Ascending aorta (tissue), 2 donors: ENCODE measurements at places on chromosomes 13 and 19.

- no peaks in the 10 kb centered on the region for H3K4me1 ChIP-seq
- H3K4me3 ChIP-seq = no peak overlapping the region
- no peak overlapping the region for H3K27ac ChIP-seq
- no peak for DNase-seq
These were observed 19.9 kb downstream of the NDFIP2 start for GRCh38 chr13:79500829-79501228.

- H3K27ac ChIP-seq = no peak overlapping the region
- no peaks in the 10 kb centered on the region for H3K4me1 ChIP-seq
- DNase-seq = no peak
- no peak overlapping the region for H3K4me3 ChIP-seq
- H3K27me3 ChIP-seq = no peaks in the 10 kb centered on the region
These were observed 14.1 kb downstream of the ZNF444 start for GRCh38 chr19:56155124-56155687.

- peaks cover 5% of the 10 kb centered on the region for H3K4me1 ChIP-seq
- peak overlapping the region; percentile 70 for H3K27ac ChIP-seq
- H3K36me3 ChIP-seq = peaks cover 4% of the 10 kb centered on the region
- H3K27me3 ChIP-seq = no peaks in the 10 kb centered on the region
- H3K4me3 ChIP-seq = no peak overlapping the region
These were observed 62.6 kb downstream of the LATS2 start for GRCh38 chr13:20998649-20999415.

- peaks cover 54% of the 10 kb centered on the region for H3K36me3 ChIP-seq
- no peaks in the 10 kb centered on the region for H3K27me3 ChIP-seq
- H3K27ac ChIP-seq = peak overlapping the region; percentile 86
- no peak overlapping the region for H3K4me3 ChIP-seq
- H3K4me1 ChIP-seq = no peaks in the 10 kb centered on the region
These were observed 12.0 kb downstream of the FTL start for GRCh38 chr19:48977061-48977460.

DNA sequence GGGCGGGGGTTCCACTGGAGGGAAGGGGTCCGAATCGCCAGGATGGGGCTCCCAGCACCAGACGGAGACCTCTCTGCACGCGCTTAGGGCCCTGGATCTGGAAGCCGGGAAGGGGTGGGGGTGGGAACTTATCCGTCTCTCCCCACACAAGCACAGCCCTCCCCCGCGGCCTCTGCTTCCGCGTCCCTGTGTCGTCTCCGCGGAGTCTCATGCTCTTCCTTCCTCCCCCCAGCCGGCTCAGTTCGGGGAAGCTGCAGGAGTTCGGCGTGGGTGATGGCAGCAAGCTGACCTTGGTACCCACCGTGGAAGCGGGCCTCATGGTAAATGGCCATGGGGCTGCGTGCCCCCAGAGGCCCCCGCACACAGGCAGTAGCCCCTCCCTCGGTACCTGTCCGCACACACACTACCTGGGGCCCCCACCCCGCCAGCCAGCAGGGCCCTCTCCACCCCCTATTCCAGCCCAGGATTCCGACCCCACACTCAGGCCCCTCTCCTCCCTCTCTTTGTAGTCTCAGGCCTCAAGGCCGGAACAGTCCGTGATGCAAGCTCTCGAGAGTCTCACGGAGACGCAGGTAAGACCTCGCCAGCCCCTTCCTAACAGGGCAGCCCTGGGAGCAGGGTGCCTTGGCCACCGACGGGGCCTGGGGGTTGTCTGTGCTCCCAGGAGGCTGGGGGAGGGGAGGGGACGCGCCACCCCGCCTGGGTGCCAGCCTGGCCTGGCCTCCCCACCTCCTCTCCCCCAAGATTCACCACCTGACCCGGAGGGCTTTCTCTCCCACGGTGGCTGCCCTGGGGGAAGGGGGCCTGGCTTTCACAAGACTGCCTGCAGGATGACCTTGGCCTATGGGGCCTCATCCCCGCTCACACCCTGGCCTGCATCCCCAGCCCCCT, 3.2 kb downstream of the MIDN start:
- DNase-seq = no peak
- no peaks in the 10 kb centered on the region for H3K27me3 ChIP-seq
- peaks cover 35% of the 10 kb centered on the region for H3K36me3 ChIP-seq
- H3K4me3 ChIP-seq = peak overlapping the region; percentile 95
- H3K27ac ChIP-seq = peak overlapping the region; percentile 98
- H3K4me1 ChIP-seq = peaks cover 39% of the 10 kb centered on the region

- H3K4me1 ChIP-seq = no peaks in the 10 kb centered on the region
- no peaks in the 10 kb centered on the region for H3K27me3 ChIP-seq
- no peak overlapping the region for H3K4me3 ChIP-seq
- no peaks in the 10 kb centered on the region for H3K36me3 ChIP-seq
- H3K27ac ChIP-seq = no peak overlapping the region
These were observed 347.3 kb downstream of the TEX29 start for GRCh38 chr13:111667757-111668156.

GRCh38 chr13:62209529-62209928, 793.9 kb upstream of the PCDH20 start:
- no peaks in the 10 kb centered on the region for H3K4me1 ChIP-seq
- no peaks in the 10 kb centered on the region for H3K27me3 ChIP-seq
- no peak for DNase-seq
- H3K4me3 ChIP-seq = no peak overlapping the region
- H3K27ac ChIP-seq = no peak overlapping the region
- no peaks in the 10 kb centered on the region for H3K36me3 ChIP-seq

DNA sequence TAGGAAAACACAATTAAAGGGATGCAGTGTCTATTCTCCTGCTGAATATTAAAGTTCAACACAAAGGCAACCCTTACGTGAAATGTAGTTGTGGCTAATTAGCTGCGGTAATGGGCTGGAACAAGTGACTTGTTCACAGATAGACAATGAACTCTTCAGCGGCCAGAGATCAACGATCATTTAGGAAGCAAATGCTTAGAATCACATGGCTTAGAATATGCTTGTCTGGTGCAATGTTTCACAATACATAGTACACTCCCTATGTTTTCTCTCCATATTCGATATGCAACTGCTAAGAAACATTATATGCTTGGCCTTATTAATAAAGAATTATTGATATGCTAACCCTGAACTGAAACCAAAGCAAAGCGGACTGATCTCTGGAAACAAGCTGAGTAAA, 25.7 kb upstream of the MTUS2 start:
- DNase-seq = no peak
- H3K27me3 ChIP-seq = no peaks in the 10 kb centered on the region
- no peaks in the 10 kb centered on the region for H3K36me3 ChIP-seq
- no peak overlapping the region for H3K27ac ChIP-seq

DNA sequence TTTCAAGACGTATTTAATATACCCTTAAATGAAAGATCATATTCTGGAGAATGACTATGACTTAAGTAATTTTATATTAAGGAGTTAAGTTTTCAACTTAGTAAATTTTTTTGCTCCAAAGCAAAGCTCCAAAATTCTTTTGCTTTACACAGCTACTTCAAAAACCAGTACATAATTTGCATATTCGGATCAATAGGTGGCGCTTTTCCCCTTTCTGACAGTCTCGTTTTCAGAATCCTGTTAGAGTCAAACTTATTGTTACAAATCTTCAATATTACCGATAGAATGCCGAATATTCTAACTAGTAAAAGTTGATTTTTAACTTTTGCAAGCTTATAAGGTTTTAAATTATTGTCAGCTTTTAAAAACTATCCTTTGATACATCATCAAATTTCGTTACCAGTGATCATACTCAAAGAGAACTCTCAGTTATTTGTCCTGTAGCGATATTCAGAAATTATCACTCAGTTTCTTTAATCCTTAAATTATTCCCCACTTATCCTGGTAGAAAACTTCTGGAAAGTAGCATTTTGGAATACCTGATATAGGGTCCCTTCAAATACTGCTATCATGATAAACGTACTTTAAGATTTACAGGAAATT, 852.7 kb upstream of the KLHL1 start:
- no peak overlapping the region for H3K4me3 ChIP-seq
- no peaks in the 10 kb centered on the region for H3K36me3 ChIP-seq
- H3K27me3 ChIP-seq = no peaks in the 10 kb centered on the region
- no peak overlapping the region for H3K27ac ChIP-seq
- H3K4me1 ChIP-seq = no peaks in the 10 kb centered on the region

GRCh38 chr13:37476874-37477273, 121.7 kb downstream of the POSTN start:
- H3K4me1 ChIP-seq = no peaks in the 10 kb centered on the region
- H3K27ac ChIP-seq = no peak overlapping the region
- H3K36me3 ChIP-seq = no peaks in the 10 kb centered on the region
- no peaks in the 10 kb centered on the region for H3K27me3 ChIP-seq
- DNase-seq = no peak
- H3K4me3 ChIP-seq = no peak overlapping the region

GRCh38 chr13:26473571-26474230, 83.8 kb upstream of the WASF3 start:
- H3K36me3 ChIP-seq = no peaks in the 10 kb centered on the region
- H3K4me3 ChIP-seq = no peak overlapping the region
- H3K27ac ChIP-seq = no peak overlapping the region
- DNase-seq = no peak
- H3K4me1 ChIP-seq = no peaks in the 10 kb centered on the region
- no peaks in the 10 kb centered on the region for H3K27me3 ChIP-seq

DNA sequence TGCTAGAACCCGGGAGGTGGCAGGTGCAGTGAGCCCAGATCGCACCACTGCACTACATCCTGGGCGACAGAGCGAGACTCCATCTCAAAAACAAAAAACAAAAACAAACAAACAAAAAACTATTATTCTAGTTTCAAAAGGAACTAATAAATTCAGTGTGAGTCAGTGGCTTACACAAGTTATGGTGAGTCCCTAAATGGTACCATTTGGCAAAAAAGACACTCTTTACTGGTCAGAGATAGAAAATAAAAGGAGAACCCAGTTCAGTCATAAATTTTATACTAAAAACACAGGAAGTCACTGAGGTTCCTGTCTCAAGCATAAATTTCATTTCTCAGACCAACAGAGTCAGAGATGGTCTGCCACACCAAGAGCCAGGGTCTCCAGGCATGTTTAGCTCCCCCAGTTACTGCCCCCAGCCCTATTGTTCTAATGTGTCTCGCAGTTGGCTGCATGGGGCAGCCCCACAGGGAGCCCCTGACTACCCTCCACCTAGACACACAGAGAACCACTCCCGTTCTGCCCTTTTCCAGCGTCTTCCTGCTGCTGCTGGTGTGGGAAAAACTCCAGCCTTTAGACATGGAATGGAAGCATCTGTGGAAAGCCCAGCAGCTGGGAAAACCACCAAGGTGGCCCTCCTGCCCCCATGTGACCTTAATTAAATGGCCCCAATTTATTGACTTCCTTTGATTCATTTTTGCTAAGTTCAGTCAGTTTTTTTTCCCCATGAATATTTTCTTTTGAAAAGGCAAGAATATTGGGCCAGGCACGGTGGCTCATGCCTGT, 12.2 kb downstream of the THSD1 start:
- DNase-seq = no peak
- no peaks in the 10 kb centered on the region for H3K4me1 ChIP-seq
- no peak overlapping the region for H3K27ac ChIP-seq
- no peaks in the 10 kb centered on the region for H3K27me3 ChIP-seq

DNA sequence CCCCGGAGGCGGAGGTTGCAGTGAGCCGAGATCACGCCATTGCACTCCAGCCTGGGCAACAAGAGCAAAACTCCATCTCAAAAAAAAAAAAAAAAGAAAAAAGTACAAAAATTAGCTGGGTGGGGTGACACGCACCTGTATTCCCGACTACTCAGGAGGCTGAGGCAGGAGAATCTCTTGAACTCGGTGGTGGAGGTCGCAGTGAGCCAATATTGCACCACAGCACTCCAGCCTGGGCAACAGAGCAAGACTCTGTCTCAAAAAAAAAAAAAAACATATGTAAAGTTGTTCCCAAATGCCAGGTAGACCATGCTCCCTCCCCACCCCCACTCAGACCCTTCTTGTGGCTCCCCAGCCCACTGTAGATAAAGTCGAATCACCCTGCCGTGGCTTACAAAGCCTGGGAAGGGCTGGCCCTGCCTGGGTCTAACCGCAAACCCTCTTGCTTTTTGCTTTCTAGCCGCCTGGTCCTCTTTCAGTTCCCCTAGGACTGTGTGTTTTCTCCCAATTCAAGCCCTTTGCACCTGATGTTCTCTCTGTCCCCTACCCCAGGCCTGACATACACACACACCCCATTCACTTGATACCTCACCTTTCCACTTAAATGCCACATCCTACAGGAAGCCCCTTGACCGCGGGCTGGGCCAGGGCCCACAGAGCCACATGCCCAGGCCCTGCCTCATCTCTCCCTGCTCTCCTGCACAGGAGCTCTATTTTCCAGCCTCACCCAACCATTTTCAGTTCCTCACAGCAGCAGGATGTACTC, 34.4 kb downstream of the MAP4K1 start:
- H3K4me3 ChIP-seq = no peak overlapping the region
- no peak overlapping the region for H3K27ac ChIP-seq
- no peak for DNase-seq
- no peaks in the 10 kb centered on the region for H3K36me3 ChIP-seq

DNA sequence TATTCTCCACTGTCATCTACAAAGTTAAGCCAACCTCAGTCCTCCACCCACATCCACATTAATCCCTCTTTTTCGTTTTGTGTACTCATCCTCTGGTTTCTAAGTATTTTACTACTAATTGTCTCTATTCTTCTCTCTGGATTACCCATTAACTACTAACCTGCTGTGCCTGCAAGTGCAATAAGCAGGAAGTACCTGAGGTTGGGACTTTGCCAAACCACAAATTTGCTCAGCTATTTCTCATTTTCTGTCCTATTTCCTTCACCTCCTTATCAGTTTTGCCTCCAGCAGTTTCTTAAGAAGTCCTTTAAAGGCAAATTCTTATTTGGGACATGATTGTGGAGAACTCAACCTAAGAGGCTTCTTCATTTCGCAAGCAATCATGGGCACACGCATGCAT, 1708.9 kb downstream of the SLITRK5 start:
- DNase-seq = no peak
- H3K27ac ChIP-seq = no peak overlapping the region
- no peak overlapping the region for H3K4me3 ChIP-seq
- no peaks in the 10 kb centered on the region for H3K36me3 ChIP-seq

DNA sequence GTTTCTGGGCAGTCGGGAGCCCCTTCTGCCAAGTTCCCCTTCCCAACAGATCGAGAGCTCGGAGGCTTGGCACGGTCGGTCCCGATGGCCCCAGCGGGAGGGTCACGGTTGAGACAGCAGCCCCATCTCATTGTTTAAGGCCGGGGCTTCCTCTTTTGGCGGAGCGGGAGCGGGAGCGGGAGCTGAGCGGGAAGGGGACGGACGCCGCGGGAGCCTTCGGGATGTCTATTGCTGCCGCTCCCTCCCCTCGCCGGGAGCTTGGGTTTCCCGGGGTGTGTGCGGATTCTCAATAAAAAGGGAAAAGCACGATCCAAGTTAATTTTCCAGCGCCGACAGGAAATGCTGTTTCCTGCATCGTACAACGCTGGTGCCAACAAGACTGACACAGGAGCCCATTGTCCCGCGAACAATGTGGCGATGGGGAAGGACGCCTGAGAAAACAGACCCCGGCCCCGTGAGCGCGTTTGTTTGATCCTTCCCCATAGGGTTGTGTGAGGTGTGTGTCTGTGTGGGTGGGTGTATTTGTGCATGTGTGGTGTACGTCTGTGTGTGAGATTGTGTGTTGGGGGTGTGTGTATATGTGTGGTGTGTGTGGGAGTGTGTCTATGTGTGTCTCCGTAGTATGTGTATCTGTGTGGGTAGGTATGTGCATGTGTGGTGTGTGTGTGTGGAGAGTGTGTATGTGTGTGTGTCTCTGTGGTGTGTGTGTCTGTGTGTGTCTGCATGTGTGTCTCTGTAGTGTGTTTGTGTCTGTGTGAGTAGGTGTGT, 36.3 kb upstream of the FLT1 start:
- peaks cover 12% of the 10 kb centered on the region for H3K27me3 ChIP-seq
- peak overlapping the region; percentile 59 for H3K4me3 ChIP-seq
- H3K4me1 ChIP-seq = peaks cover 5% of the 10 kb centered on the region
- no peak overlapping the region for H3K27ac ChIP-seq
